ENCODE measurements at places on chromosomes 1 and 21.

GRCh38 chr1:222420633-222421032 lies 127.3 kb downstream of the HHIPL2 start:
- DNase-seq, result peak; percentile 23

- DNase-seq, result no peak
These were observed 102.2 kb upstream of the JUN start for GRCh38 chr1:58885998-58886397.

DNA sequence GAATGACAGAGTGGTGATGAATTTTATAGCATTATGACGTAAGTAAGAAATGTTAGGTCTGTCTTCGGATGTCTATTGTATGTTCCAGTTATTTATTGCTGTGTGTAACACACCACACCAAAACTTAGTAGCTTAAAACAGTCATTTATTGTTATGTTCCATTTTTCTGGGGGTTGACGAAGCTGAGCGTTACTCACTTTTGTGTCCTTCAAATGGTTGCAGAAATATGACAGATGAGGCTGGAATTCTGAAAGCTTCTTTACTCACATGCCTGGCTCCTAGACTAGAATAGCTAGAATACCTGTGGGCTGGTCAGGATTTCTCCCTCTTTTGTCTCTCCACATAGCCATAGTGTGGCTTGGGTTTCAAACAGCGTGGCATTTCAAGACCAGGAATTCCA lies 62.1 kb upstream of the S1PR1 start:
- no peak for DNase-seq

- DNase-seq, result no peak
These were observed 957.0 kb downstream of the AMY1C start for GRCh38 chr1:104706631-104707147.

DNA sequence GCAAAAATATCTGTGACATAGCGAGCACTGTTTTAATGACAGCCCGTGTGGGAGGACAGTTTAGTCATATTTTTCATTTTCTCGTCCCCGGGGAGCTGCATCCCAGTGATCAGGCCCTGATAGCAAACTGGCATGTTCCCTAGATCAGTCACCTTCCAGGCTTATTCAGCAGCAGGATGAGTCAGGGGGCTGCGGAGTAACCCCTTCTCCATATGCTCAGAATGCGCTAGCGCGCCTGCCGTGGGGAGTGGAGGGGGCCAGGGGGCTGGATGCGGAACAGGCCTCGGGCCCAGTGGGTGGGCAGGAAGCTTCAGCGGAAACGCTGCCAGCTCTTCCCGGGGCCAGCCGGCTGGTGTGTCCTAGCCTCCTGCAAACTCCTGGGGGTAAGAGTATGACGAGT lies 94.0 kb downstream of the KCND3 start:
- no peak for DNase-seq

DNA sequence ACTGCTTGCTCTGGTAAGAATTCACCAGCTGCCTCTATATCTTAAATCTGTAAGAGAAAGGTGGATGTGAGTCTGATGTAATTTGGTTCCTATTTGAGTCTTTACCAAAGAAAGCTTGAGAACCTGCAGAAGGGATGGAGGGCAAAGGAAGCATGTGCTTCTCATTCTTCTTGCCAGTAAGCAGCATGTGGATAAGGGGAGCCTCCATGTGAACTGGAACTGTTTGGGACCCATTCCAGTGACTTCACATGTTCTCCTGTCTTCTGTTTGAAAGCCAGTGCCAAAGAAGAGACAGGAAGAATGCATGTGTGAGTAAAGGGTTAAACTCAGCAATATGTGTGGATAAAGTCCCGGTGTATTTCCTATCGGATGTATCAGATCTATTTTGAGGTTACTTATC lies 119.6 kb upstream of the ADGRL2 start:
- DNase-seq, result no peak

GRCh38 chr1:55965981-55966461 lies 613.3 kb downstream of the PLPP3 start:
- no peak for DNase-seq

DNA sequence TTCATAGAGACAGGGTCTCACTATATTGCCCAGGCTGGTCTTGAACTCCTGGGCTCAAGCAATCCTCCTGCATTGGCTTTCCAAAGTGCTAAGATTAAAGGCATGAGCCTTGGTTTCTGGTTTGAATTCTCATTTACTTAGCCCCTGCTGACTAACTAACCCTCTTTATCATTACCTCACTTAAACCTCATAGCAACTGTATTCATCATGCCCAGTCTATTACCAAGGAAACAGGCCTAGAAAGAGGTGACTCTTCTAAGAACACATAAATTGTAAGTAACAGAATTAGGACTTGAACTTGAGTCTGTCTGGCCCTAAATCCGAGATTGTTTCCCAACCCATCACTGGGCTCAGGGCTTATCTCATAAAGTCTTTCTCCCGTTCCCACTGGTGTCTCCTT lies 44.2 kb downstream of the TMEM53 start:
- DNase-seq, result no peak

DNA sequence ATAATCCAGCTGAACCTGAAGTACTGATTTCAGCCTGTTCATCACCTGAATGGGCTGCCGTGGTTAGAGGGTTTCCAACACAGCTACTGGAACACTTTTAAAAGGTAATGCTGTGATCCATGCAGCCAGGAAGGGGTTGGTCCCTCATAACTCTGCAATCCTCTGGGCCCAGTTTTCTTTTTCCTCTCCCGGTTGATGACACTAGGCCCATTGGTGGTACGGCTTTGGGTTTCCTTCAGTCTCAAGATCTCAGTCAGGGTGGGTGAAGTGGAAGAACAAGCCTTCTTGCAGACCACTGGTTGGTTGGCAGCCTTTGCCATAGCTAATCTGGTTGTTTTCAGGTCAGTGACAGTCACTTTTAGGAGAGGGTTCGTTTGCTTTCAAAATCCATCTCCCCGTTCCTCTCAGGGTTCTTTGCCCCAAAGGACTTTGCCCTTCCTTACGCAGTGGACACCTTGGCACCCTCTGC lies 502 bp upstream of the SLC35A3 start:
- DNase-seq, result no peak

DNA sequence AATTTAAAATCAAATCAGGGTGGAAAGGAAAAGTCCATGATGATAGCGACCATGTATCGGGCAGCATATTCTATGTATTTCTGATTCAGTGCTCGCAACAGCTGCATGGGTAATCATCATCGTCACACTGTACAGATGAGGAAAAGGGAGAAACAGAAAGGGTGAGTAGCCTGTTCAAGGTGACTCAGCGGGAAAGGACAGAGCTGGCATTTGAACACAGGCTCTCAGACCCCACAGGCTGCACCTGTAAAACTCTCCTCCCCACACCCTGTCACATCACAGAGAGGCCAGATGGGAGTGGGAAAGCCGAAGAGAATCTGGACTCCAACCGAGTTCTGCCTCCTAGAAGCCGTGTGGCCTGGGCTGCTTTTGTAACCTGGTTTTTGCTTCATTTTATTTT lies 14.0 kb downstream of the RUNX1 start:
- DNase-seq, result no peak

GRCh38 chr1:40712997-40713396 lies 21.5 kb downstream of the NFYC start:
- no peak for DNase-seq

- no peak for DNase-seq
These were observed 918 bp downstream of the LEMD1 start for GRCh38 chr1:205420938-205421337.

- no peak for DNase-seq
These were observed 64.1 kb downstream of the LRRN2 start for GRCh38 chr1:204621396-204621795.

DNA sequence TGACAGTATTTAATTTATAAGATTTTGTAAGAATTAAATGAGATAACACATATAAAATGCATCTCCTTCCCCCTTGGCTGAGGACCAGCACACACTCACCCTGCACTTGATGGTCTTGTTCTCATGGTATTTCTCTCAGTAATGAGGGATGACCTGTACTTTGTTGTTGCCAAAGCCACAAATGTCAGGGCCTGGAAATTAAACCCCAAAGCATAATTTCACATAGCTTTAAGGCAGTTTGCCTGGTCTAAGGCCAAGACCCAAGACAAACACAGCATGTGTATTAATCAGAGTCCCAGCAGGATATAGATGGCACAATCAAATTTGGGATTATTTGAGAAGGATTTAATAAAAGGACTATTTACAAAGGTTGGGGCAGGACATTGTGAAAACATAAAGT lies 48.6 kb upstream of the EPS15 start:
- no peak for DNase-seq

DNA sequence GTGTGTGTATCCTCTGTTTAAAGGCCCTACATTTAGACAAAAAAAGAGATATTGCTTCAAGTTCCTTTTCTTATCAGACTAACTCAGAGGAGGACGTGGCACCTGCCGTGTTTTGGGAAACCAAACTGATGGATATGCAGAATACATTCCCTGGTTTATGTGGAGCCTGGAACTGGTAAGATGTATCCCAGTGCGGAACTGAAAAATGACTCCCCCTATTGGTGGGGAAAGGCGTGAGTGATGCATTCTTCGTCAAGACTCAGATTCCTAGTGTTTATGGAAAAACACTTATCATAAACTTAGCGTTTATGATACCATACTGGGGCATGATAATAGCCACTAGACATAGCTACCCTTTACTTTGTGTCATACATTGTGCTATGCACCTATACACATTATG lies 154.2 kb downstream of the ZNF326 start:
- DNase-seq, result no peak

GRCh38 chr1:208234721-208235120 lies 9.5 kb downstream of the PLXNA2 start:
- no peak for DNase-seq

DNA sequence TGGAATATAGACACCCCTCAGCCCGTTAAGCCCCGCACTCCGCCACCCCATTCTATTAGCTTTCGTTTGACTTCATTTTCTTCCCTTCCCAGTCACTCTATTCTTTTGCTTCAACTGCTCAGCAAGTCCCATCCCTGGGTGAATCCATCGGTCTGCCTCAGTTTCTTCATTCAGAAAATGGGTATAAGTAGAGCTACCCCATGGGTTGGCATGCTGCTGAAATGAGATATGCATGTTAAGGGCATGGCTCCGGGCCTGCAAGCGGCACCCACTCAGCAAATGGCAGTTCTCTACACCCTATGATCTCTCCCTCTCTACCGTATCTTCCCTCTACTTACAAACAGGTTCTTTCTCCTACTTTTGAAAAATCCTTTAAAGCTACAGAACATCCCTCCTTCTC lies 87.8 kb upstream of the IRF2BP2 start:
- no peak for DNase-seq

DNA sequence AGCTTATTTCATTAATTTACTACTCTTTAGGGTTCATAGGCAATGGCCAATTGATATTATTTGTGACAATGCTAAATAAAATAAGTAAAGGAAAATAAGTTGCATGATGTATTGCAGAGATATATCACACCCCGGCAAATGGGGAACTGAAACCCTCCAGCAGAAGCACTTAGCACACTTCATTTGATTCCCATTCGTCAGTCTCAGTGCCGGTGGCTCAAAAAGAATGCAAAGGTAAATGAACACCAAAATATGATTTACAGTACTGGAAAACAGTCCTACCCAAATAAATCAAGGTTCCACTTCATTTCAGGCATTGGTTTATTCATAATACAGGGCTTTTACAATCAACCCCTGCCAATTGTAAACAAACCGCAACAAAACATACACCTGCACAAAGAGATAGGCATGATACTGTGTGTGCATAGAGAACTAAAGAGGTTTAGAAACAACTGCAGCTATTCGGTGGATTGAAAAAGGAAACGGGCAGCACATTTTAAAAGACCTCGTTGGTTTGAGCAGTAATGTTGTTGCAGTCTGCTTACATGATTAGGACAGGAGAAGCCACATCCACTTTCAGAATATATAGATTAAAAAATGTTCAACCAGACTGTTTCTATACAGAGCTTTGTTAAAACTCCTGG lies 1019.2 kb downstream of the TTLL7 start:
- no peak for DNase-seq

DNA sequence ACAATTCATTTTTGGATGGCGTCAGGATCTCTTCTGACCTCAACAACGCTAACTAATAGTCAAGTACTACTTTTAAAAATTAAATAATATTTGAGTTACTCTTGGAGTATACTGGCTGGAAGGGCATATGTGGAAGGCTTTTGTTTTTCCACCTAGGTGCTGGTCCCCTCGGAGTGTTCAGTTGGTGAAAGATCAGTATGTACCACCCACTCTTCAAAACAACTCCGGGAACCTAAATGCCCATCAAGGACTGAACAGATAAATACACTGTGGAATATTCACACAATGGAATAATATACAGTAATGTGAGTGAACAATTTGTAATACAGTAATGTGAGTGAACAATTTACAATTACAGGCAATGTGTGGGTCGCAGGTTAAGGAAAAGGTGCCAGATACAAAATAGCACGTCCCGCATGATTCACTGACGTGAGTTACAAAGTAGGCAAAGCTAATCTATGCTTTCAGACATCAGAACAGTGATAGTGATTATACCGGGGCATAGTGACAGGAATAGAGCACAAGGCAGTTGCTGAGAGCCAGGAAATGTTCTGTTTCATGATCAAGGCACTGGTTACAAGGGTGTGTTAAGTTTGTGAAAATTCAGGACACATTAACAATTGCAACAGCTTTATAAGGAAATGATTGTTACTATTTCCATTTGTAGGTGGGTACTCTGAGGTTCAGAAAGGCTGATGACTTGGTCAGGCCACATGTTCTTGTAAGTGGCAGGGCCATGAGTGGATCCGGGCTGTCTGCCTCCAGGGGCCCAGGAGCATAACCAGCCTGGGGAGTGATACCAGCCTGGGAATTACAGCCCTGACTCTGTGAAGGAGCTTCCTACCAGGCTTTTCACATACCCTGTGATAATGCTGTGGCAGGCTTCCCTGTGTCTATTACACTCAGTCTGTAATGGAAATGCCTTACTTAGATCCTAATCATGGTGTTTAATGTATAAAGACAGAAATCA lies 59.3 kb upstream of the ABCD3 start:
- no peak for DNase-seq

DNA sequence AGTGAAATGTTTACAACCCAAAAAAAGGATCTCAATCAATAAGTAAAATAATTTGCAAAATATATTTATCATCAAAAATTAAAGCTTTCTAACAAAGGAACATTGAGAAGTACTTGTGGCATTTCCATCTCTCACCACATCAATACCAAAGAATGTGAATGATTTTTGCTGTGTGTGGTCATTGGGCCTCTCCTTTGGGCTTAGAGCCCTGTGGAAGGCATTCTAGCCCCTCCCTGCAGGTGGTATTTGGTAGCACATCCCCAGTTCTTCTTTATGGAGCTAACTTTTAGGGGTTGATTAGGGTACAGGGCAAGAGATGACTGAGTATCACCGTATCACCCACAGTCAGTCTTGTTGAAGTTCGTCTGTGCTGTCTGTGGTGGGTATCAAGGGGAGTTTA lies 294.1 kb upstream of the SGIP1 start:
- DNase-seq, result no peak

DNA sequence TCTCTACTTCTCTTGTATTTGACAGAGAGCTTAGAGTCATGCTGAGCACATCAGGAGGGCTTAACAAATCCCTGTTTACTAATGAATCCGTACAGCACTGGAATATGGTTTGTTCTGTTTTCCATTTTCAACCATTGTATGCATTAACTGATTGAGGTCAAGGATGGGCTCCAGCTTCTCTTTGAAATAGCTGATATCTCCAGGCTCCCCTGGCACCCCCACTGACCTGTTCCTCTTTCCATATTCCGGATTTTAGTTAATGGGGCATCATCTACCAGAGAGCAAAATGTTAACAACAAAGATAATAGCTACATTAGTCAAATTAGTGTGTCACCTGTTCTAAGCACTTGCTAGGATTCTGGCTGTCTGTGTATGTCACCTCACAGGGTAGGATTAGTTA lies 57.6 kb downstream of the NENF start:
- no peak for DNase-seq

GRCh38 chr1:157961805-157962762 lies 31.4 kb upstream of the KIRREL1 start:
- no peak for DNase-seq

GRCh38 chr1:150561974-150562445 lies 12.8 kb downstream of the ADAMTSL4 start:
- peak; percentile 80 for DNase-seq

Data from activated CD4-positive, alpha-beta T cell treated with anti-CD3 and anti-CD28 coated beads, Interleukin-2, amount 50 U/mL, for 1 hour (primary cell).